ENCODE measurements at places on chromosomes 3 and 15.
A peak's percentile ranks its signal among the peaks of the same experiment; 100 is the strongest.

DNA sequence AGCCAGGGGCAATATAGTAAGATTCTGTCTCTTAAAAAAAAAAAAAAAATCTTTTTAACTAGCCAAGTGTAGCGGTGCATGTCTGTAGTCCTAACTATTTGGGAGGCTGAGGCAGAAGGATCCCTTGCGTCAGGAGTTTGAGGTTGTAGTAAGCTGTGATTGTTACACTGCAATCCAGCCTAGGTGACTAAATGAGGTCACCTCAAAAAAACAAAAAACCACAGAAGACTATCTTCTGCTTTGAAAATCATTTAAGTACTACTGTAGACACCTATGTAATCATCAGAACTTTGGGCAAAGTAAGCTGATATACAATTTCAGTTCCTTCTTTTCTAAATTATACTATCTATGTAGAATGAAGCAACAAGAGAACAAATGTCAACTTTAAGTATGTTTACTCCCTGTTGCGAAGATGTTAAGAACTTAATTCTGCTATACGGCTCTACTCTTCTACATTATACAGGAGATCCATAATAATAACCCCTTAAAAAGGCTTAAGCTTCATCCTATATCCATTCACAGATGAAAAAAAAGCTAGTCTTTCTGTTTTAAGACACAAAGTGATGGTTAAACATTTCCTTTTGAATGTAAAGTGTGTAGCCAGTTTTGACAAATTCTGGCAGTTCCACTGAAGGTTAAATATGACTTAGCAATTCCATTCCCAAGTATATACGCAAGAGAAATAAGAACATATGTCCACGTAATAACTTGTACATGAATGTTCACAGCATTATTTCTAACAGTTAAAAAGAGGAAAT, 15.2 kb downstream of the DAZL start:
- DNase-seq, result no peak

- DNase-seq, result no peak
Measured at GRCh38 chr15:64017082-64017588, 29.1 kb downstream of the DAPK2 start.

DNA sequence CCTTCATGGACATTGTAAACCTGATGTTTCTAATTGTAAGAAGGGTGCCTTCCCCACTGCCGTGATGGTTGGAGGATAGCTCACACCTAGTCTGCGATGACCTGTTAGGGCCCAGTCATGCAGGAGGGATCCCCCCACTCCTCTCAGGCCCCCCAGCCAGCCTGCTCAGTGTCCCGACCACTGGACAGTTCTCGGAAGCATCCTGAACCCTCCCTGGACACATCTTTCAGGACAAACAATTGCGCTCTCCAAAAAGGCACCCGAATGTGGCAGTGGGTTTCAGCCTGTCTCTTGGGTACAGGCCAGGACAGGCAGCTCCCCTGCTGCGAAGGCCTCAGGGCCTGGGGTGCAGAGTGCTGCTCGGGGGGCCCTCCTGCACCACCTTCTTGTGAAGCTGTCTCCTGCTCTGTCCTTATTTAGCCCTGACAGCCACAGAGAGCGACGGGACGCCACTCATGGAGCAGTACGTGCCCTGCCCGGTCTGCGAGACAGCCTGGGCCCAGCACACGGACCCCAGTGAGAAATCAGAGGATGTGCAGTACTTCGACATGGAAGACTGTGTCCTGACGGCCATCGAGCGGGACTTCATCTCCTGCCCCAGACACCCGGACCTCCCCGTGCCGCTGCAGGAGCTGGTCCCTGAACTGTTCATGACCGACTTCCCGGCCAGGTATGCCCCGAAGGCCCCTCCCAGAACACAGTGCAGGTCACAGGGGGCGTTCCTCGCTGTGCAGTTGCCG, 132.3 kb downstream of the LRRK1 start:
- DNase-seq, result no peak

- no peak for DNase-seq
Measured at GRCh38 chr3:120451272-120451761, 525 bp upstream of the FSTL1 start.

DNA sequence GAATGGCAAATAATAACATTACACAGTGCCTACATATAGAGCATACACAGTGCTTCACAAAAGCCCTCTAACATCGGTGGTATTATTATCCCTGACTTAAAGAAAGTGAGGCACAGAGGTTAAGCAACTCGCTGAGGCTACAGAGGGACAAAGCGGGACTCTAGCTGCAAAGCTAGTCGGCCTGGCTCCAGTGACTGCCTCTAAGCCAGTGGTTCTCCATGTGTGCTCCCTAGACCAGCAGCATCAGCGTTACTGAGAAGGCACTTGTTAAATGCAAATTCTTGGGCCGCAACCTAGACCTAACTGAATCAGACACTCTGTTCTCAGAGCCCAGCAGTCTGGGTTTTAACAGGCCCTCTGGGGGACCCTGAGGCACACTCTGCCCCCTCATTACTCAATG, 33.1 kb upstream of the LIPC start:
- DNase-seq, result no peak

GRCh38 chr3:67804089-67804488, 149.7 kb upstream of the SUCLG2 start:
- peak; percentile 9 for DNase-seq

DNA sequence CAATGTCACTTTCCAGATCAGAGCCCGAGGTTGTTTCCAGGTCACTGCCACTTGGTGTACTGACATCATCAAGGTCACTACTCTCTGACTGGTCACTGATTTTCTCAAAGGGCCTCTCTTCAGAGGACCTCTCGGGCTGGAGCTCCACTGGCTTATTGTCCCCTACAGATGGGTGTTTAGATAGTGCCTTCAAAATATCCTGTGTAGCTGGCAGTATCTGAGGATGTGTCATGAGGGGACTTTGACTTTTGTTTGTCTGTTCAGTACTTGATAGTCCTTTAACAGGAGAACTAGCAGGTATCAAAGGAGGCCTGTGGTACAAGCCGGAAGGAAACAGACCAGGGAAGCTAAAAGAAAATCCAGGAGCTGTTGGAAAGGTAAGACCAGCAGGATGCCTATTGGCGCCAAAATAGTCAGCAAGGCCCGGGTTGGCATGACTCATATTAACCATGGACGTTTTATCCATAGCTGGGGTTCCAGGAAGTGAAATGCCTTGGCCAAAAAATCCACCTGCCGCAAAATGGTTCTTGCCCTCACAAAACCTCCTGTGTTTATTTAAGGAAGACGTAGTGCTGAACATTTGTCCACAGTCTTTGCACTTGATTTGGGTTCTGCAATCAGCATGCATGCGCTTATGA, 547.3 kb downstream of the MECOM start:
- no peak for DNase-seq

DNA sequence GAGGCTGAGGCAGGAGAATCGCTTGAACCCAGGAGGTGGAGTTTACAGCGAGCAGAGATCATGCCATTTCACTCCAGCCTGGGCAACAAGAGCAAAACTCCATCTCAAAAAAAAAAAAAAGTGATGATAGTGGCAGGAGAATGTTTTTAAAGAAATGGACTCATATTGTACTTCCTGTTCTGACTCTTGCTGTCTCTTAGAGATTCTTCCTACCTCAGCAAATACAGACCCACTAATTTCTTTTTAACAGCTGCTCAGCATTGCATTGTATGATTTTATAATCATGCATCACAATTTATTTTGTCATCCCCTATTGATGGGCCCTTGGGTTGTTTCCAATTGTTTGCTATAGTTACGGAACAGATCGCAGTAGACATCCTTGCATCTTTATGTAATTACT, 8.8 kb upstream of the ANKDD1A start:
- peak; percentile 33 for DNase-seq

Data from cardiac fibroblast (primary cell).